Right lobe of liver (tissue), 6 donors: ENCODE measurements at places on chromosomes 7 and 10.

DNA sequence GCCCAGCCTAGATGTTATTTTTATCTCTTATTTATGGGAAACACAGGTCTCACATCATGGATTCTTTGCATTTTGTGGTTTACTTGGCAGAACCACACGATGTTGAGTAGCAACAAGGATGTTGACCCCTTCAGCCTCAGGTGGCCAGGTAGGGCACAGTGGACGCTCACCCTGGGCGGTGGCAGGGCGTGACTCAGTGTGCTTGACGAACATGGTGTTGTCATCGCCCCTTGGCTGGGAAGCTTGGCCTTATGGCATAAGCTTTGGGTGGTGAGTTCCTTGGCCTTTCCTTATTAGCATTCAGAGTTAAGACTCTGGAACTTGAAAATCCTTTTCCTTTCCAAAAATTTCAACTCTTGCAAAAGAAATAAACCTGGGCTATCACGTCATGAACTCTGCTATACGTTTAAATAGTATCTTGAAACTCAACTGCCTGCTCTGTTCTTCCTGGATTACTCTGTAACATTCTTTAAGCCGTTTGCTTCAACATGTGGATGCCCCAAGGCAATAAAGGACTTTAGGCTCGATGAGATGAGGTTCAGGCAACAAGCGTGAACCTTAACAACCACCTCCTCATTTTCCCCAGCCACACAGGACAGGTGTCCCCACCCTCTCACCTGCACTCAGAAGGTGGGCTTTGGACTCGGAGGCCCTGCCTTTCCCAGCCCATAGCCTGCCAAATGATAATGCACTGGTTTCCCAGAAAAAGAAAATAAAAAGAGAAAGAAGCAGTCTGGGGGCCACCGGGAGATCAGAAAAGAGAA, 22.5 kb upstream of the ECHDC3 start:
- DNase-seq: no peak

- DNase-seq: peak; percentile 83
Measured at GRCh38 chr10:91163269-91163868, 57.1 kb upstream of the PCGF5 start.

DNA sequence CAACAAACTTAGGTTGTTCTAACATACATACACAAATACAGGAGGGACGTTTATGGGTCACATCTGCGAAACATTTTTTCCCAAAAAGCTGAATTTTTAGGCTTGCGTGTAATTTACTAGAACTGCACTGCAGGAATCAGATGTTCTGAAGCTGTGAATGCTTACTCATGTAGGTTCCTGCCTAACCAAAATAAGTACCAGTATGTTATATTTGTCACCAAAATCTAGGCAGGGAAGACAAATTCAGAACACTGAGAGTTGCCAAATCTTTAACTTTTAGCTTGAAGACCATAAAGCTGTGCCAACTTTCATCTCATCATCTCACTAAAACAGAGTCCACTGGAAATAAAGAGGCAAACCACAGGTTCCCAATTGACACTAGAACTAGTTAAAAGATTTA, 5.7 kb downstream of the UBE2H start:
- DNase-seq: no peak

GRCh38 chr10:86956195-86956847, 1.1 kb downstream of the MMRN2 start:
- DNase-seq: no peak
